CD4-positive, alpha-beta T cell treated with Interleukin-17A for 1 hour (primary cell): ENCODE measurements at places on chromosomes 4 and X.

- DNase-seq = peak; percentile 53
These were observed 26.9 kb downstream of the ASB9 start for GRCh38 chrX:15242899-15243555.

DNA sequence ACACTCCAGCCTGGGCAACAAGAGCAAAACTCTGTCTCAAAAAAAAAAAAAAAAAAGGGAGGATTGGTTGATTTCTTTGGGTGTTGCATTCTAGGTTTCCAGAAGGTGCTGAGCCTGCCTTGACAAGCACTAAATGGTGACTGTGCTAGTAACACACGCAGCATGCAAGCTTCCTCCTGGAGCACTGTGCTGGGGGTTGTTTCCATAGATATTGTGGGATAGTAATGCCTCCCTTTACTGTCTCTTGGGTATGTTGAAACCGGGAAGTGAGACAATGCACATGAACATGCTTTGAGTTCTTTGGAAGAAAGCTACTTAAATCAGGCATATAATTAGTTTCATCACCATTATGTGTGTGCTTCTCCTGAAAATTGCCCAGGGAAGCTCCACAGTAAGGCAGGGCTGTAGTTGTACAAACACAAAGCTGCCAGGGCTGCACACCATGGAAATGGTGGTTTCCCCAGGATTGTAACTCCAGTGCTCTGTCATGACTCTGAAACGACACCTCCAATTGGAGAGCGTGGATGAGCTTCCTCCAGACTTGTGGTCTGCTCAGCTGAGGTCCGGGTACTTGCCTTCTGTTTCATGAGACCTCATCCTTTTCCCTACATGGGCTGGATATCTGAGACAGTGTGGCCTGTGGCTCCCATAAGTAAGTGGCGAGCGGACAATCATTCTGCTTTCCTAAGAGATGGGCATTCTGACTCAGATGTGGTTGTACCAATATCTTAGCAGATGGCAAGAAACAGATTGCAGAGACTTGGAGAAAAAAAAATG is 31.5 kb upstream of the STOX2 start:
- no peak for DNase-seq

GRCh38 chr4:112156112-112156511 is 10.9 kb downstream of the FAM241A start:
- no peak for DNase-seq

DNA sequence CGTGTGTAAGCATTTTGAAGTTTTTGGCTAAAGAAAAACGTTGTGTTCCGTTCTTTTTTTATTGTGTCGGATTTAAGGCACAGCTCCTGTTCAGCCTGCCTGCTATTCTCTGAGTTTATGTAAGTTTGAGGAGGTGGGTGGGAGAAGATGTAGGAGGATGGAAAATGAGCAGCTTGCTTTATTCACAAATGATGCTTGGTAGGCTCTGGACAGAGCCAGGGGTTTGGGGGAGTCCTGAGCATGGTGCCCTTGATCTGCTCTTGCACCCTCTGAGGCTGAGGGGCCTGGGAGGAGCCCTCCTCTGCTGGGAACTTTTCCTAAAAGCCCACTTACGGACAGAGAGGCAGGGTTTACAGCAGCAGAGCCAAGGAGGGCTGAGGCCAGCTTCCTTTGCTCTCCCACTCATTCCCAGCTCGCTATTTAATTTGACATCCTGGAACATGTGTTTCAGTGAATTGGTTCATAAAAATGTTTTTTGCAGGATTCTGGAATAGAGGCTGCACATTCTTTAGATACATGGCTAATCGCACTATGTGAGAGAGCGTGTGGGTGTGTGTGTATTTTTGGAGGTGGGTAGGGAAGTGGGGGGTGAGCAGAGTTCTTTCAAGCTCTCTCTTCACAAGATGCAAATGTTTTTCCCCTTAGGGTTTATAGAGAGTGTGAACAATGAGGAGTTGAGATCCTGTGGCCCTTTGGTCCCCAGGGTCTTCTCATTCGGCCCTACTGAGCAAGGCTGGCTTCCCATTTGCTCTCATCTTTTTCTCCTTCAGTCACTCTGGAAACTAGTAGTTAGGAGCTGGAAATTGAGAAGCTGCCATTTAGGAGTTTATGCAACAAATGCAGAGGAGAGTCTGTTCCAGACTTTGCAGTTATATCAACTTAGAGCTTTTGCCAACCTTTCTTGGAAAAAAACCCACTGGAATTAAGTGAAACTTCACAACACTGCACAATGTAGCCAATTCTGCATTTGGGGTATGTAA is 32.1 kb downstream of the TMEM131L start:
- no peak for DNase-seq

GRCh38 chr4:26723216-26723615 is 137.4 kb upstream of the STIM2 start:
- peak; percentile 49 for DNase-seq

DNA sequence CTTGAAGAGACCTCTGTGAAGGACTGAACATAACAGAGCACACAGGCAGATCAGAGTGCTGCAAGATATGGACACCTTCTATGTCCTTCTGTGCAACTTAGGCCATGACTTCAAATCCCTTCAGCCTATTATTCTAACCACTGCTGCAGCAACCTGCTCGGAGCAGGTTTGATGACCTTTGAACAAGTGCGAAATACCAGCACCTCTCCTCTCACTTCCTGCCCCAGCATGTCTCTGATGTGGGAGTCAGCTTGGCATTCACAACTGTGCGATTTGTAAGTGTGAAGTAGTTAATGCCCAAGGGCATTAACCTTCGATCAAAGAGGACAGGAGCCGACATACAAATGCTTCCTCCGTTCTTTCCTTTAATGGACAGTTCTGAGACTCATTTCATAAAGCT is 1.6 kb upstream of the EXOC1 start:
- peak; percentile 37 for DNase-seq

GRCh38 chrX:33949300-33949699 is 182.8 kb downstream of the FAM47A start:
- DNase-seq = no peak

DNA sequence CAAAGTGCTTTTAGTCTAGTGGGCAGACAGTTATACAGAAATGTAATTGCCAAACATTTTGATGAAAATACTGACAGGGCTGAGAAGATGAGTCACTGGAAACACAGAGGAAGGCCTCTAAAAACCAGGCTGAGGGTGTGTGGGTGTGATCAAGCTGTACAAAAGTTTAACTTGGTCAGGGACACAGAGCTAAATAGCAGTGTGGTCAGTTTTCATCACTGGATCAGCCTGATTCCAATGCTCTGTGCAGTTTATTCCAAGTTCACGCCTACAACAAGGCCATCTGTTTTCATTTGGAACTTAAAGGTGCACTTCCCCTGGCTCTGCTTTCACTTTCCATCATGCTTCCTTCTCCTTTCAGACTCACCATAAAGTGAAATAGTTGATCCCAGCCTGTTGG is 10.6 kb downstream of the CENPVL3 start:
- no peak for DNase-seq

GRCh38 chrX:103437147-103437873 is 61.0 kb downstream of the BEX3 start:
- DNase-seq = no peak

GRCh38 chr4:68606240-68606639 is 30.1 kb upstream of the UGT2B17 start:
- no peak for DNase-seq

DNA sequence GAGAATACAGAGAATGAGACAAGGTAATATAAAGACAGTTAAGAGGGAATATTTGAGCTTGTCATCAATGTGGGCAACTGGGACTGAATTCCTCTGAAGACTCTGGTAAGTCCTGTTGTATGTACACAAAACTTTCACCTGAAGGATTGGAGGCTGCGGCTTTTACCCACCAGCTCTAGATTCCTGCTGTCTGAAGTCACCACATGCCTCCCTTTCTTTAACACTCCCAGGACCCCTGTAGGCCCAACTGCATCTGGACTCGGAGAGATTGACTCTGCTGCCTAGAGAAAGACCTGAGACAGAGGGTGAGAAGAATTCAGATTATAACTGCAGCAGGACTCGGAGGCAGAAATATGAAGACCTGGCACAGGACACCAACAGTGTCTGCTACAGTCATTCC is 1048.0 kb downstream of the PDHA2 start:
- no peak for DNase-seq

GRCh38 chr4:160370046-160370445 is 1267.2 kb downstream of the RAPGEF2 start:
- no peak for DNase-seq

DNA sequence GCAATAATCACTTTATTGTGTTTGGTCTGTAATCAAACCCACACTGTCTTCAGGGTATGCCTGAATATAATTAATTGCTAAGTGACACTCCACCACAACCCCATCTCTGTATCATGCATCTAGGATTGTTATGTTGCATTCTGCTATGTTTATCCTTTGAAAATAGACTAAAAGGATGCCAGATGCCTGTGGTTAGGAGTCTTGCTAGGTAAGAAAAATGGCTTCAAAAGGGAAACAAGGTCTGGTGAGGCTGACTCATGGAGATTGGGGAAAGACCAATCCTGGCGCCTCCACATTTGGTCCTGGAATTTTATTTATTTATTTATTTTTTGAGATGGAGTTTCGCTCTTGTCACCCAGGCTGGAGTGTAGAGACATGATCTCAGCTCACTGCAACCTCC is 360.5 kb upstream of the SLC7A11 start:
- DNase-seq = no peak

DNA sequence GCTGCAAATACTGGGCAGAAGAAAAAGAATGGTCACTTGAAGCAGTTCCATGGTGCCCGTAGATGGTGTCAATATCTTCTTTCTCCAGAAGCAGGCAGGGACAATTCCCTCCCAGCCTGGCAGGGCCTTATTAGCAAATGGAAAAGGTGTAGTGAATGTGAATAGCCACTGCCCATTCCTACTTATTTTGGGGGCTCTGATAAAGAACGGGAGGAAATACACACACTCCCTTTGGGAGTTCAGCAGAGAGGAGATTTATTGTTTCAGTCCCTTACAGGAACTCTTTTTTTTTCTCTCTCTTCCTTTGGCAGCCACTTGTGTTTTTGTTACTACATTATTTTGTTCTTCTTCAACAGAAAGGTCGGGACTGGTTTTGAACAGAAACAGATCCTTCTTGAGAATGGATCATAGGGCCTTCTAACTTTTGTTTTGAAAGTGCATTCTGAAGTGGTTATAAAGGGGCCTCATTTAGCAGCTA is at the start of gene EMCN:
EMCN (minus strand) TSS at position 159 of the 478 bp plus-strand sequence; CDS start at position 51, 108 bp downstream.
- DNase-seq = no peak

- no peak for DNase-seq
These were observed 56.9 kb downstream of the ARHGAP10 start for GRCh38 chr4:147788791-147789190.

- no peak for DNase-seq
These were observed 138.1 kb downstream of the MID1 start for GRCh38 chrX:10482261-10482660.

GRCh38 chr4:136581119-136581518 is 951.2 kb downstream of the PCDH18 start:
- no peak for DNase-seq

- DNase-seq = no peak
These were observed 782.8 kb upstream of the MAGEB2 start for GRCh38 chrX:29432534-29432933.

DNA sequence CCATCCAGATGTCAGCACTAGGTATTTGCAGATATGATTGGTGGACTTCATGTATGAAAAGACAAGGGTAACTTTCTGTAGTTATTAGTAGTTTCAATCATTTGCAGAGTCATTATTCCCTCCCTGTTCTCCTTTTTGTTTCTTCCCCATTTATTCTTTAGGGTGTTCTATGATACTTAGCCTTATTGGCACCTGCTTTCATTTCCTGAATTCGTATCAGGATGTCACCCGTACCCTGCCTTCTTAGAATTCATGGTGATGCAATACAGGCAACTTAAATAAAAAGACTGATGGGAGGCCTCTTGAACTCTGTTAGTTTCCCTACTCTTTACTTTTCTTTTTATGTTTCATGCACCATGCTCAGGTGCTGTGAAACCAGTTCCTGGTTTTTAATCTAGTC is 24.2 kb downstream of the MAGED1 start:
- DNase-seq = no peak

DNA sequence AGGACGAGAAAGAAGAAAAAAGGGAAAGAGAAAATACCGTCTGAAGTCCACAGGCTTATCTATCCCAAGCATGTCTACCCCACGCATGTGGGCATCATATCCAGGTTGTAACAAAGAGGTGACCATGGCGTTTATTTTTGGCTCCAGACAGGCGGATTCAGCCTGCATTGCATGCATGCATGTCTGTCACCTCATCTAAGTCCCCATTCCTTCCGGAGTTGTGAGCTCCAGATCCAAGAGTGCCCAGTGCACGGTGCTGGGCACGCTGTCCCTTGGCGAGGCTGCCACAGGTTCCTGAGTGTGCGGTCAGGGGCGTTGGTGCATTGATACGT is 905 bp upstream of the GALNTL6 start:
- no peak for DNase-seq

- DNase-seq = no peak
These were observed 1395.7 kb downstream of the PCDH18 start for GRCh38 chr4:136136601-136137000.

- no peak for DNase-seq
These were observed 853.2 kb upstream of the INTU start for GRCh38 chr4:126779436-126780166.

GRCh38 chrX:108303682-108304081 is 134.5 kb downstream of the COL4A6 start:
- DNase-seq = no peak

DNA sequence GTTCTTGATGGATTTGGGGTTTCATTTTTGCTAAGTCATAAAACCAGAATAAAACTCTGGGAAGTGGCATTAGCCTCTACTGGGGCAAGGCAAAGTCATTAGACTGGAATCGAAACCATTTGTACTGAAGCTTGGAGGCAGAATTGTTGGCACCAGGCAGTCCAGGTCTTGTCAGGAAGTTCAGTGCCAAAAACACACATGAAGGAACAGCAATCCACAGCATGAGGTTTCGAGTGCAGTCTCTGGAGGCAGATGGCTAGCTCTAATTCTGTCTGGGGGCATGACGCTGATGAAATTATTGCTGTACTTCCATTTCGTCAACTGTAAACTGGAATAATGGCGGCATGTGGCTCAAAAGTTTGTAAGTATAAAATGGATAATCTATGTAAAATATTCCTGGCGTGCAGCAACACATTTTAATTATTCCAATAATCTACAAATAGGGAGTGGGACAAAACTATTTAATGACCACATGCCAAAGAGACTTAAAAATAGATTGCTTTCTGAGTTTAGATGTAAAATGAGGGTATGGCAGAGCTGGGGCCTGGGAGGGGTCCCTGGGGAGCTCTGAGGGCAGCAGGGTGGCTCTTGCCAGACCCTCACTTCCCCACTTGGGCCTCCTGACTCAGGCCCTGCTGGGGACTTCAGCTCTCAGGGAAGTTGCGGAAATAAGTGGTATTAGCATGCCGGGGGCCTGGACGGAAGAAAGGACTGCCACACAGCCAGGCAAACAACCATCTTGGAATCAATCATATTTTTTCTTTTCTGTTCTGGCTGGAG is 18.8 kb upstream of the CENPU start:
- no peak for DNase-seq

GRCh38 chrX:30734782-30735181 is 81.6 kb downstream of the GK start:
- DNase-seq = no peak

DNA sequence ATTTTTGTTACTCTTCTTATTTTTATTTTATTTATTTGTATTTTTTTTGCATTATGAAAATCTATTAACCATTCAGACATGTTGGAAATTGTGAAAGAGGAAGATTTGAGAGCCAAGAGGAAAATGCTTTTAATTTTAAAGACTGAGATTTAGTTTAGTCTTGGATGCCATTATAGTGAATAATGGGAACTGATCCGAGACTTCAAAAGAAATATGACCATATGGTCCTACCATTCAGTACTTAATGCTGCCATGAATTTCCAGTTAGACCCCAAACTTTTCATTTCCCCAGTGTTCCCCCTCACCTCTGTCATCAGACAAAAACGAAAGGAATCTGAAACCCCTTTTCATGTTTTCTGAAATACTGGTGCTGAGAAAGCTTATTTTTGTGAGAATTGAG is 95.5 kb downstream of the TENM3 start:
- no peak for DNase-seq
